ENCODE measurements at places on chromosomes 3 and 15.

- DNase-seq = no peak
Observed at GRCh38 chr3:133853063-133853924, 42.4 kb downstream of the RAB6B start.

DNA sequence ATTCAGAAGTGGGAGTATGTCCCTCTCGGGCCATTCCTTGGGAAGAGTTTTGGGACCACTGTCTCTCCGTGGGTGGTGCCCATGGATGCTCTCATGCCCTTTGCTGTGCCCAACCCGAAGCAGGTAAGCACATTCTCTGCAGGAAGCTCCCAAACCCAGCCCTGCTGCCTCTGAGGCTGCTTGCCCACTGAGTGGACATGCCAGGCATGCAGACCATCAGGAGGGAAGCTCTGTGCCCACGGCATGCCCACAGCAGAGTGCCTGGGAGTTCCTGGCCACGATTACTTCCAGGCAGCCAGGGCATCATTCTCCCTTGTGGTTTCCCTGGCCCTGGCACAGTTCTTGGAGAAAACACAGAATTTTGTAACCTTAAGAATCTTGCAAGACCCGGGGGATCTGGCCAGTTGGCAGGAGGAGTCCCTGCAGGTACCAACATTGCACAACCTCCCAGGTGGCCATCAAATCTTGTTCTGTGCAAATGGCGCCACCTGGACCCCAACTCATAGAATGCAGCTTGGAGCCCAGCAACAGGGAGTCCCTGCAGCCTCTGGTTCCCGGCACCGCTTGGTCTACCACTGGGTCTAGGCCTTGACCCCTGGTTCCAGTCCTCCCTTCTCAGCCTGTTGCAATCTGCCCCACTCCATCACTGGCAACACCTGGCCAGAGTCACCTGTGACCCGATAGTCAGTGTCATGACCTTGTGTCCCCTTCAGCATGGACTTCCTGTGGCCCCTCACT lies 20.4 kb downstream of the FAH start:
- peak; percentile 69 for DNase-seq

GRCh38 chr15:45471151-45471550 lies 51.4 kb downstream of the SLC30A4 start:
- DNase-seq = no peak

DNA sequence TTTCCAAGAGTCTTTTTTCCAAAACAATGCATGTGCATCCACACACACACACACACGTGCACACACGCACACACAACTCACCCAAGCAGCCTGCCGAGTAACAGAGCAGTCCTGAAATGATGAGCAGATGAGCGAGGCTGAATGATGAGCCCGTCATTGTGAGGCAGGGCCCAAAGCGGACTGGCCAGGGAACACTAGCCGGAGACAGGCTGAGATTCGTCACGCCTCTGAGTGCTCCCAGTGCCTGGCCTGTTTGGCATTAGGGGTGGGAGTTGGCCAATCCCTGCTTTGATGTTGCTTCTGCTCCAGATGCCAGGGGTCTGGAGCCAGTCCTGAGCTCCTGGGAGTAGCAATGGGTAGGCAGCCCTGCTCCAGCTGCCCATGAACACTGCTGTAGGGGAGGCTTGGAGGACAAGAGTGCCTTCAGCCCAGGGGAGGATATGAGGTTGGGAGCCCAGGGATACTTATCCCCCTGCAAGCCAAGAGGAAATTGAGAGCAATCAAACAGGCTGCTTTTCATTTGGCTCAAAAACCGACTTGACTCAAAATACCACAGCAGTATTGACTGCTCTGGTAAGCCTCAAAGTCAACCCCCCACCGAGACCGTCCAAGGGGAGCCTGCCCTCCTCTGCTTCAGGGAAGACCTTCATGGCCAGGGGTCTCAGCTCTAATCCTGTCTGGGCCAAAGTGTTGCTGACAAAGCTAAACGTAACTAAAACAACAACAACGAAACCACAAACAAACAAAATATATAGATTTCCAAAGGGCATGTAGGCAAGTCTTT lies 22.9 kb downstream of the COLQ start:
- no peak for DNase-seq

DNA sequence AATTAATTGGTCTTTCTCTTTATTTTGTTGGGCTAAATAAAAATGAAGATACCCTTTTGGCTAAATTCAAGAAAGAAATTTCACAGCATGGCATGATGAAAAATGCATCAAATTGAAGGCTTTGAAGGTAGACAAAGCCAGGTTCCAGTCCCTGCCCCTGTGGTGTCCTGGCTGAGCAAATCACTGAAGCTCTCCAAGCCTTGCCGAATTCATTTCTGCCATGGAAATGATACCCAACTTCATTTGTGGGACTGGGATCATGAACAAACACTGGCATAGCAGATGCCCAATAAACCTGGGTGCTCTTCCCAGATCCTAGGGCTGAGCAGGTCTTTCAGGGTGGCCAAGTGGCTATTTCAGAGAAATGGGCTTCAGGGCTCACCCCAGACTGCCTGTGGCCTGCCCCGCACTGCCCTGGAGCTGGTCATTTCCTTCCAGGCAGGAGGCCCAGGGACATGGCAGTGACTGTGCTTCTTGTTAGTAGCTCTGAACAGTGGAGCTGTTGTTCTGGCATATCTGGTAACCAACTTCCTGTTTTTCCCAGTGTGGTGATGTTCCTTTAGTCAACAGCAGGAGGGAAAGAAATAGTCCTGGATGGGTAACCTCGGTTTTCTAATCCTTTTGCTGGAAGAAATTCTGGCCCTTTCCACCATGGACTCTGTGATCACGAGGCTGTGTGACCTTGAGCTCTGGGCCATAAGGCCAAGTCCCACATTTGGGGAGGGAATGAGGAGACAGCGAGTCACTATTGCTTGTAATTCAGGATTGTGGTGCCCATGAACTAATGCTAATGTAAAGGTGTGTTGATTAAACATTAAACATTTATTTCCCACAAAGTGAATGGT lies 47.6 kb downstream of the CTDSPL start:
- no peak for DNase-seq

DNA sequence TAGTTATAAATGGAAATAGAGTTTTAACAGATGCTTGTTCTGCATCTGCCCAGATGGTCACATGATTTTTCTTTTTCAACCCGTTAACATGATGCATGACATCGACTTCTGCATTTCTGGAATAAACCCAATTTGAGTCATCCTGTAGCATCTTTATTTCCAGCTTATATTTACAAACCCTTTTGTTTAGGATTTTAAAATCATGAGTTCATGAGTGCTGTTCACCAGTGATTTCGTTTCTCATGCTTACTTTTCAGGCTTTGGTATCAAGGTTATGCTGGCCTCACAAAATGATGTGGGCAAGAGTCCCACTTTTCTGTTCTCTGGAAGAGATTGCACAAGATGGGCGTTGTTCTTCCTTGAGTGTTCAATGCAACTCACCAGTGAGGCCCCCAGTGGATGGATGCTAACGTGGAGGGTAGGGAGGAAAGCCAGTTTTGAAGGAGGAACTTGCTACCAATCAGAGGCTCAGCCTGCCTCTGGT lies 5.2 kb downstream of the HRH1 start:
- no peak for DNase-seq

DNA sequence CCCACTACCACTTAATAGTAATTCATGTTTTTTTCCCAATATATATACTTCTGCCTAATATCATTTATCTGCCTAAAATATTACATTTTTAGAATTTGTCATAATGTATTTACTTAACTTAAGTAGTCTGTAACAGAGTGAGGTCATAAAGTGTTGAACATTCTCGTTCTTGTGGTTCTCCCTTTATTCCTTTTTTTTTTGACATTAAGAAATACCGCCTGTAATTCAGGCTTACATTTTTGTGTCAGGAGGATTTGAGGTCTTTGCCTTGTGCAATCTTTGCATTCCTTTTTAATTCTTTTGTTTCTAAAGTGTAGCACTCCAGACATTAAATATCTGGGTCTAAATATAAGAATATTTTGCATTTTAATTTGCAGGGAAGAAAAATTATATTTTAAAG lies 315.4 kb downstream of the PTPRG start:
- DNase-seq = no peak

DNA sequence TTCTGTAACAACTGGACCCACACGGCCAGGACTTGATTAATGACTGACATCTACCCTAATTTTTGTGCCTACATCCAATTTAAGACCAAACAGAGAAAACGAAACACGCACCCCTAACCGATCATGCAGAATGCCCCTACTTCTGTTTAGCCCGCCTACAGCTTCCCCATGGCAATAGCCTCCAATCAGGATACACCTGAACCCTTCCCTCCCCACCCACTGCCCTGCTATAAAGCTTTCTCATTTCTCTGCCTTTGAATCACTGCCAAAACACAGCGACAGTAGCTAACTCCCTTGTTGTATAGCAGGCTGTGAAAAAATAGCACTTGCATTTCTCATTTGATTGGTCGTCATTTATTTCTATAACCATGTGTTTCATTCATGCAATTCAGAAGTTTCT lies 45.2 kb upstream of the DPPA4 start:
- DNase-seq = no peak

DNA sequence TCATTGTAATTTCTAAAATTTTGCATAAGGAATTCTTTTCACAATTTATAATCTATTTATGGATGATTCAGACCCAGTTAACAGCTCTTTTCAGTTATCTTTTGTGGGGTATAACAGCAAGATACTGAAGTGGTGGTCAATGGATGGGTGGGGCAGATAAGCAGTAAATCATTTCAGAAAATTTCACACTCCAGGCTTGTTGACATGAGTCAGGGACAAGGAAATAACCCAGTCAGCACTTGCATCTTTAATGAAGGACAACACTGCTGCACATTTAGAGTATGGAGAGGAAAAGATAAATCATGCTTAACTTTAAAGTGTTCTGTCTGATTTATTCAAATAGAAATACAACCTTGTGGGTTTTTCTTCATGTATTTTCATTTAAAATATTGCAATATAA lies 181.6 kb downstream of the ROBO1 start:
- no peak for DNase-seq

All from CD4-positive, alpha-beta T cell treated with Interleukin-1 beta for 1 hour (primary cell).